Kidney tubule cell (primary cell): ENCODE measurements at places on chromosomes 4 and X.

DNA sequence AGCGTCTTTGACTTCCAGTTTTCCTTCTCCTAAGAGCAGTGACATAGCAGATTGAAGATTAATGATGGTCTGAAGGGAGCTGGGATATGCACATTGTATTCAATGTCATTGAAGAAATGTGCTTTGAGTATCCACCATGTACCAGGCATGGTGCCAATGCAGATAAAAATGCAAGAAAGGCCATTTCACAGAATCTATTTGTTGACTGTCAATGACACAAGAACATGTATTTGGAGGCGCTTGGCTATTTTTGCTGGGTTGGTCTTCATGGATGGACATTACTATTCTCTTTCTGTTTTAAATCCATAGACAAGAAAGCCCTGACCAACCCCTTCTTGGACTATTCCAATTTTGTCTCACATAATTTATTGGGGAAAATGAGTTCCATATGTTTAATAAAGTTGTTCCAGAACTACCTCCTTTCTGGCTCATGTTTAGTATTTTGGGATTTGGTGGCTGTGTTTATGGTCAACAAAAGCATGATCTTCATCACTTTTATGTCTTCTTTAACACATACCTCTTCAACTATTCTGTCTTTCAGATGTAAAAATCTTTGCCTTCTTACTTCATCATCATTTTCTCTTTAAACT is 174.5 kb downstream of the CPE start:
- DNase-seq = no peak

- no peak for DNase-seq
These were observed 250.9 kb downstream of the TENM3 start for GRCh38 chr4:182494103-182494502.

- peak; percentile 42 for DNase-seq
These were observed at the start of gene NKX3-2 for GRCh38 chr4:13543839-13544605. Gene NKX3-2, minus strand, starts transcription at chr4:13544508. Its CDS starts 94 bp downstream, at chr4:13544414.

DNA sequence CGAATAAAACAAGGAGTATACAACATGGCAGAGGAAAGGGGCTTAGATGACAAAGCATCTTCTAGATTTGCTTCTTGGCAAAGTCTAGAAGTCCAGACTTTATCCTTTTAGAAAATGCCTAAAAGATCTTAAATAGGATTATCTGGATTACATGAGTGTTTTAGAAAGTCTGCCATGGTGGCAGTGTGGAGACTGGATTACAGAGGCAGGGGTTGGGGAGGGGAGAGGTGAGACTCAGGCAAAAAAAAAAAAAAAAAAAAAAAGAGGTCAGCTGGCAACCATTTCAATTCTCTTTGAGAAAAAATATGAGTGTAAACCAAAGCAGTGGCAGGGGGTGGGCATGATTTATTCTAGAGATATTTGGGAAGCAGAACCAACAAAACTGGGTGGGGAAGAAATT is 17.4 kb downstream of the ZNF827 start:
- no peak for DNase-seq

DNA sequence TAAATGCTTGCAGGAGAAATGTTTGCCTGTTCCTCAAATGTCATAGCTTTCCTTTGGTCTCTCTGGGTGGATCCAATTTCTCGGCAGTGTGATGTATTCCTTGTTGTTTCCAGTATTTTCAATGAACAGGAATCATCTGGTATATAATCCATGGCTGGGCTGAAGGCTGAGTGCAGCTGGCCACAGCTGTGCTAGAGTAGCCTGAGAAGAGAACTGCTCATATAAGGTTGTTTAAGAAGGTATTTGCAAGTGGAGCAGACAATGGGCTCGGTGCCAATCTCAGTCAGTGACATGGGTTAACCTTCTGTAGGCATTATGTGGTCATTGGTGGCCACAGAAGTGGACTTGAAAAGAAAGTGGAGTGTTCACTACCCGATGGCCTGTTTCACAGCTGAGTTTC is 390.3 kb downstream of the SPRY1 start:
- DNase-seq = no peak

DNA sequence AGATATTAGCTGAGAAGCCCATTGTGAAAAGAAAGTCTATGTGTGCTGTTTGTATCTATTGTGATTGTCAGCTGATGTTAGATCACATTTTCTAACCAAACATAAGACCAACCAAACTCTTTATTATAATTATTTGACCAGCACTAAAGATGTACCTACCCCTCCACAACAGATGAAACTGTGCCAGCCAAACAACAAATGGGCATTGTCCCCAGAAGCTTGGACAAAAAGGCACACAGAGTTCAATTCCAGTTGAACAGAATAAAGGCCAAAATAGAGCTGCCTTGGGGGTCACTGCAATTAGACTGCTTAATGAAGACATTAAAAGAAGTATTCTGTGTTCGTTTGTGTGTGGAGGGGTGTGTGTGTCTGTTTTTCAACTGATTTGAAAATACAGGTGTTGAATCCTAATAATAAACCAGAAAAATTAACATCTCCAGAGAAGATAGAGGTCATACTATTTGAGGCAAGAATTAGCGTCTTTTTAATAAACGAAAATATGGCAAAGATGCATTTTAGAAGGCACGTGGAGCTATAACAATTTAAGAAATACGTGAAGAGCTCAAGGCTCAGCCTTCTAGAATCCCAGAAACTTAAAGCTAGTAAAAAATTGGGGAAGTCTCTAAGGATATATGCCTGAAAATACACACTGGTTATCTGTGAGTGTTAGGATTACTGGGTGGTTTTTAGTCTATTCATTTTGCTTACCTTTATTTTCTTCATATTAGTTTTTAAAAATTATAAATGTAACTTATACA is 2.2 kb downstream of the SPP1 start:
- no peak for DNase-seq

DNA sequence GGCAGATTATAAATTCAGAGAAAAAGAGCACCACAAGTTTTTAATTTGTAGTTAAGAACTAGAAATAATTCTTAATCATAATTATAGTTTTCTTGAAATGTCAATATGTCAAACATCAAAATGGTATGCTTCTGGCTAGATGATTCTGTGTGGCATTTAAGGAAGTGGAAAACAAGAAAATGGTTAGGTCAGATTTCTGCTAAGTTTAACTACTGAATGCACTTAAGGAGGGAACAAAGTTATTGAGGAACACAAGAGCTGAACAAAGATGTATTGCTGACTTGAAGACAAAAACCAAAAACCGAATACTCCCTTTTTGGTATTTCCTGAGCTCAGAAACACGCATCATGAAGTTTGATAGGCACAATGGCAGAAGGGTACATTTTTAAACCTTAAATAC is 58.7 kb upstream of the GPR34 start:
- no peak for DNase-seq

DNA sequence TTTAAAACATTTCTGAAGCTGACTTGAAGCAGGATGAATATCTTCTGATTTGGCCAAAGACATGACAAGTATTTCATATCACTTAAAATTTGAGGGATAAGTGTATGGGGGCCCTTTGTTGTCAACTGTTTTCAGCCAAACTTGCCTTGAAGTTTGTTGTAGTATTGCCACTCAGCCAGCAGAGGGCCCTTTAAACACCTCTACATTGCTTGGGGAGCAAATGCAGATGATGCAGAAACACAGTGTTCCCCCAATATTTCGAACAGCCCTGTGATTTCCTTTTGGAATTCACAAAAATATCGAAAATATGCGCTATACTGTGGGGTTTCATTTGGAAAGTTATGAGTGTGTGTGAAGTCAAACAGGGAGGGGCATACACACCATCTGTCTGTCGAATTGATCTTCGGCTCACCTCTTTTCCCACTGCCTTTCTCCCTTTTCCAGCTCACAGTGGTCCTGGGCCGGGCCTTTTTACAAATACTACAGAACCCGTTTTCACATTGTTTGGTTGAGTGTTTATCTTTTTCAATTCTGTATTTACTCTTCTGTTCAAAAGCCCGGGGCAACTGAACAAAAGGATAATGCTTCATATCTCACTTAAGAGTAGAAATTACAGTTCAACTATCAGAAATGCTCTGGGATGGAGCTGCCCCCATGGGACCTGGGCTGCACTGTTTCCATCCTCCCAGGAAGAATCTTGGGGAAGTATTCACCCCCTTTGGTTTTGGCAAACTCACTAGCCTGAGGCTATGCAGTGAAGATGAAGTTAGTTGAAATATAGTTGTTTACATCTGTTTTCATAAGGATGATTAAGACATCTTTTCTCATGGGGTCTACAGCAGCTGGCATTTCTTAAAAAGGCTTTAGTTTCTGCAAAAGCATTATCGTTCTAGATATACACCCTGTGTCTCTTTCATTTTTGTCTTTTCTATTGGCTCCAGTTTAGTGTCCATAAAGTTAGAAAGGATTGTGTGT is 137.6 kb downstream of the EGF start:
- DNase-seq = peak; percentile 31

GRCh38 chr4:47002580-47002979 is 9.2 kb upstream of the GABRA4 start:
- DNase-seq = peak; percentile 27

DNA sequence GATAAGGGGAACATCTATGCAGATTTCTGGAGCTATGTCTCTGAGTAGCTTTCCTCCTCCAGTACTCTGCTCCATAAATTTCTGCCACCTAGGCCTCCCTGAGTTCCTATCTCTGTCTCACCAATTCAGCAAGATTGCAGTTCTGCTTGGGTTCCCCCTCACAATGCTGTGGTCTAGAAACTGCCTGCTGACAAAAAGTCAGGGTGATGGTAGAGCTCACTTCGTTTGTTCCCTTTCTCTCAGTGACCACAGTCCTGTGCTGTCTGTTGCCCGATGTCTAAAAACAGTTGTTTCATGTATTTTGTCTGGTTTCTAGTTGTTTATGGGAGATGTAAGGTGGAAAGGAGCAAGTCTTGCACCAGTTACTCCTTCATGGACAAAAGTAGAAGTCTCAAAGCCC is 41.1 kb downstream of the AMMECR1 start:
- peak; percentile 76 for DNase-seq

DNA sequence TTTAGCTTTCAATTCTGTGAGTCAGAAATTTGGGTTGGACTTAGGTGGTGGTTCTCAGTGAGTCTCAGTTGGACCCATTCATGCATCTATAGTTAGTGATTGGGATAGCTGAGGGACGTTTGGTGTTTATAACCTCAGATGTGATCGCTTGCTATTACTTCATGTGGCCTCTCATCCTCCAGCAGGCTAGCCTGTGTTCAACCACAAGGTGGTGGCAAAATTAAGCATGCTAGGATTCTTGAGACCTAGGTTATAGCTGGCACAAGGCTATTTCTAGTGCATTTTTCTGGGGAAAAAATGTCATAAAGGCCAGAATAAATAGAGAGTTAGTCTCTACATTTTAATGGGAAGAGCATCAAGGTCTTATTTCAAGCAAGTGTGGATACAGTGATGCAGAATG is 10.9 kb upstream of the GRPR start:
- no peak for DNase-seq

- DNase-seq = peak; percentile 82
These were observed 40.2 kb downstream of the ATP10D start for GRCh38 chr4:47525154-47525819.

GRCh38 chr4:26157541-26157940 is 163.3 kb upstream of the RBPJ start:
- no peak for DNase-seq

DNA sequence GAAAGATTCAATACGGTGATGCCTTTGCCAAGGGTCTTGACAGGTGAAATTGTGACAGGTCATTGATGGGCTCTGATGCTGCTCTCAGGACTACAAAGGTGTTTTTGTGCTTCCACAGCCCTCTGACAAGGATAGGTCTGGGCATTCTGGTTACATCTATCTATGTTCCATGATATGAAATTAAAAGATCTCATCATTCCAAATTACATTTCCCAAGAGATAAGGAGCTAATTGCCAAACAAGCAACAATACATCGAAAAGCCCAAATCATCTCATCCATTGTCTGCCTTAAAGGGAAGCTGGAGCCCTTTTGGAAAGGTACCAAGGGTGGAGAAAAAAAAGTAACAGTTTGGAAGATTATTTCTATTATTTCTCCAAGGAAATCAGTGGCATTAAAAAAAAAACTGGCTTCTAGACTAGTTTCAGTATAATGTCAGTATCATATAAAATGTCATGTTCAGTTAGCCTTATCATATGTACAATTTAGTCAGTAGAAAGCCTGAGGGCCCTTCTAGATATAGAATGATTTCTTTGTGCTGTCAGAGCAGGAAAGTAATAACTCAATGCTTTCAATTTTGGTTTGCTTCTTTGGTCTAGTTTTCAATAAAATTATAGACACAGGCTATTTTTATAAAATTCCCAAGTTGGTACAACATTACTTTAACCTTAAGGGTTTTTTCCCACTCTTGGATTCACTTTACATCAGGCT is 224.5 kb upstream of the GPRIN3 start:
- no peak for DNase-seq

- DNase-seq = no peak
These were observed 7.4 kb downstream of the SUPT20HL2 start for GRCh38 chrX:24306440-24306839.

DNA sequence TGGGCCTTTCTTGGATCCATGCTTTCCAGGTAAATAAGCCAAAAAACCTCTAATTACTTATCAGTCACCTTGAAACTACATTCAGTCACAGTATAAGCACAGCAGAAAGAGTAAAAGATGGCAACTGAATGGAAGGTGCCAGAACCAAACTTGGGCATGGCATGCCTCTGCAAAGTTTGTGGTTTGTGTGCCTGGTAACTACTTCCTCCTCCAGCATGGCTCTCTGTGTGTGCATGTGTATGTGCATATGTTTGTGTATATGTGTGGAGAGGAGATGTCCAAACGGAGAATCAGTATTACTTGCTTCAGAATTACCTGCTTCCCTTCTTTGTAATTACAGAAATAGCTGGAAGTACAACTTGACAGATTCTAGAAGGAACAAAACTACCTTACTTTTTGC is 67.5 kb downstream of the AGTR2 start:
- DNase-seq = no peak

- DNase-seq = no peak
These were observed 133.7 kb upstream of the CXCL13 start for GRCh38 chr4:77471821-77472495.

GRCh38 chrX:124910611-124911010 is 409.1 kb upstream of the TEX13C start:
- no peak for DNase-seq

DNA sequence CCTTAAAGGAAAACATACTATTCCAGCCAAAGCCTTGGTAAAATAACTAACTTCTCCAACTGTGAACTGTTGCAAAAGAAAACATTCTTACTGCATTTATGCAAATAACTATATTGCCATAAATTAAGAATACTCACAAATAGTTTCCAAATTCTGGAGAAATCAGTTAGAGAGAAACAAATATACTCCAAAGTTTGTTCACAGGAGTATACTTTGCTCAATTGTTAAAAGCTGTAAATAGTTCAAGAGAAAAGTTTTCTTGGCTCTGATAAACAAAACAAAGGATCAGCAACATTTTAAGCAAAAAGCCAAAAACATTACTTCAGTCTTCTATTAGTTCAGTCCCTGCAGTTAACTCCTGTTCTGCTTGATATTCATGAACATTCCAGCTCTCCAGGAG is 83.0 kb downstream of the EIF4E start:
- no peak for DNase-seq

DNA sequence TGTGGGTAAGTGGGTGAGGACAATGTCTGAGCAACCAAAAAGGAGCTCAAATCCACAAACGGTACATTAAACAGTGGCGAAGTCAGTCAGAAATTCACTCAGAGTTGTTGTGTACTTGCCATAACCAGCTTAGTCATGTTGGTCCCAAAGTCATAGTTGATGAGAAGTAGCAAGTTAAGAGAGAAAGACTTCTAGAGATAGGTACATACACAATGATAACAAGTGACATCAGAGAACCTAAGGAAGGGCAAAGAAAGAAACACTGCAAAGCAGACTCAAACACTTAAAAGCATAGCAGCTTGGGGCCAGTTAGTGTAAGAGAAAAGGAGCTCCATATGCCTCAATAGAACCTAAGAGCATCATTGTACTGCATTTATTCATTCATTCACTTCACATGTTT is 30.2 kb downstream of the DYNLT3 start:
- no peak for DNase-seq

GRCh38 chr4:16129336-16129735 is 45.5 kb upstream of the PROM1 start:
- DNase-seq = no peak
